GM12864 (cell line): ENCODE measurements at places on chromosomes 12 and 14.

DNA sequence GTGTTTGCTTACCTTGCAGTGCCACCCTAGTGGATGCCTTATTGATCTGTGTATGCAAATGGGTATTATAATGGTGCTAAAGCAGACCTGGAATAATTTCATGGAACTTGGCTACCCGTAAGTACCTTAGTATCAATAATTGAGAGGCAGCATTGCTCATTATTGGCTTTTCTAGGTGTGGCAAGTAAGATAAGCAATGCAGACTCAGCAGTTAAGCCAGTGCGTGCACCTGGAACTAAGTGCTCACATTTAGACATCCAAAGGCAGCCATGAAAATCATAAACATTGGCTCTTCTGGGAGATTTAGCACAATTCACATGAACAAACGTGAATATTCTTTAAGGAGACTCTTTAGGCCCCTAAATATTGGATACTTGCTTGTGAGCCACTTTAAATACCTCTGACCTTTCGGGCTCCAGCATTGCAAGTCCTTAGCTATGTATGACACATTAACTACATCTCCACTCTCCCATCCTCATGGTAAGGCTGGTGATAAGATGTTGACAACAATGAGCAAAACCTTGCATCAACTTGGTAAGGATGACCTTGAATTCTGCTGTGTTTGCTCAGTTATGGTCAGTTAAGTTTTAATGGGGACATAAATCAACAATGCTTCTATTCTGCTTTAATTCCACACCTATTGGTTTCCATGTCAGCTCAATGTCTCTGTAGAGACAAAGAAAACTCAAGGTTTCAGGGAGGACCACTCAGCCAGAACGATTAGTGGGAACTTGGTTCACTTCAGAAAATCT, 112.0 kb downstream of the SLC5A8 start:
- no peak for DNase-seq

DNA sequence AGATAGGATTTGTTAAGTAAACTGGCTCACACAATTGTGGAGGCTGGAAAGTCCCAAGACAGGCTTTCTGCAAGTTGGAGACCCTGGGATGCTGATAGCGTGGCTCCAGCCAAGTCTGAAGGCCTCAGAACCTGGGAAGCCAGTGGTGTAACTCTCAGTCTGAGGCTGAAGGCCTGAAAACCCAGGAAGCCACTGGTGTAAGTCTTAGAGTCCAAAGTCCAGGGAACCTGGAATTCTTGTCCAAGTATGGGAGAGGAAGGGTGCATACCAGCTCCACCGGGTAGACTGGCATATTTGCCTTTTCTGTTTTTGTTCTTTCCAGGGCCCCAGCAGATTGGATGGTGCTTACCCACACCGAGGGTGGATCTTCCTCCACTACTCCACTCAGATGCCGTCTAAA, 18.1 kb downstream of the GMFB start:
- no peak for DNase-seq

- DNase-seq: no peak
Measured at GRCh38 chr12:71135812-71136176, 22.0 kb downstream of the TSPAN8 start.

DNA sequence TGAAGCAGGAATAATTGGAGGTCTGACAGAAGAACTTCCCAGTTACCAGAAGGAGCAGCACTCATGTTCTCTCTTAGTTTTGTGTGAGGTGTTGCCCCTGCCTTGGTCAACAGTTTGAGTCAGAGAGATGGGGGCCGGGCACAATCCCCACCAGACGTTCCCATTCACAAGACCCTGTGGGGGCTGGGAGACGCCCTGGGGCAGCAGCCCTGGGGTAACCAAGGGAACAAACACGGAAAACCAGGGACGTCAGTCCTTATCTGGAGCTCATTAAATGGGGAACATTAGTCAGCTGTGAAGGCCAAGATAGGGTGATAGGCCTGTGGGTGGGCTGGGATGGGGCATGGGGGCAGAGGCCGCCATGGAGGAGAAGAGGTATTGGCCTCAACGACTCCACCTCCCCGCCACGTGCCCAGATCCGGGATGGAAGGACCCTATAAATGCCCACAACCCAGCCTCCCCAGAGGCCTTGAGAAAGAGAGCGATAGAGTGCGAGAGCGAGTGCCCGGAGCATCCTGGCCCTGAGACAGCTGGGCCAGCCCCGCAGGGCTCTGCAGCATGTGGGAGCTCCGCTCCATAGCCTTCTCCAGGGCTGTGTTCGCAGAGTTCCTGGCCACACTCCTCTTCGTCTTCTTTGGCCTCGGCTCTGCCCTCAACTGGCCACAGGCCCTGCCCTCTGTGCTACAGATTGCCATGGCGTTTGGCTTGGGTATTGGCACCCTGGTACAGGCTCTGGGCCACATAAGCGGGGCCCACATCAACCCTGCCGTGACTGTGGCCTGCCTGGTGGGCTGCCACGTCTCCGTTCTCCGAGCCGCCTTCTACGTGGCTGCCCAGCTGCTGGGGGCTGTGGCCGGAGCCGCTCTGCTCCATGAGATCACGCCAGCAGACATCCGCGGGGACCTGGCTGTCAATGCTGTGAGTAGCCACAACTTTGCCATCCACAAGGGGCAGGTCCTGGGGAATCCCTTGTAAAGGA, at the start of gene AQP2:
Gene AQP2, plus strand, starts transcription at position 465 of the 979 bp plus-strand sequence. Its CDS starts 94 bp downstream, at position 559.
- DNase-seq: no peak

- DNase-seq: no peak
Measured at GRCh38 chr14:63616015-63616414, 25.7 kb downstream of the WDR89 start.

DNA sequence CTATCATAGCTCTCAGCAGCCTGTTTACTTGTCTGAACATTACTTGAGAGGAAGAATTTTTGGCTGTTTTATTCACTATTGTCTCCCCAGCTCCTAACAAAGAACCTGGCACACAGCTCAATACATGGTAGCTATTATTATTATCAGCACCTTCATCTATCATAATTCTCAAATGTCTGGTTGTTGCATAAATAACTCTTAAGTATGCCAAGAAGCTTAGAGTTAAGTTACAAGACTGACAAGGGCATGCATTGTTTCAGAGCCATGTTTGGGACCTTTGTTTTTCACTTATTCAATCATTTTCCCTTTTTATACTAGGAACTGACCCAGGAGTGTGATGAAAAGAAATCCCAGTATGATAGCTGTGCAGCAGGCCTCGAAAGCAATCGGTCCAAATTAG, 77.5 kb upstream of the ATP2A2 start:
- DNase-seq: no peak
